T-helper 22 cell (primary cell): ENCODE measurements at places on chromosomes 7 and 10.

DNA sequence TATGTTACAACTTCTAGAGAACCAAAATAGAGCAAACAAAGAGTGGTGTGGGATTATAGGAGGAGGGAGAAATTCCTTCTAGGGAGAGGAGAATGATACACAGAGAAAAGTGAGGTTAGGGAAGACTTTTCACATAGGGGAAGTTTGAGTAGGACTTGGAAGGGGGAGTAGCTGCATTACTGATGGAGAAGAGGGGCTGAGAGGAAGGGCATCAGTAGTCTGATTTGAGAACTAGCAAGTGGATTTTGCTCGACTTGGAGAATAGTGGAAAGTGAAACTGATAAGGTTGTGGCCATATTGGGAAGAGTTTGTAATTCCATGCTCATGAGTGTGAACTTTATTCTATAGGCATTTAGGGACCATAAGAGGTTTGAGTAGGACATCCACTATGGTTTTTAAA lies 6.1 kb downstream of the NRF1 start:
- DNase-seq, result no peak

- DNase-seq, result no peak
Measured at GRCh38 chr7:83005410-83005809, 157.3 kb downstream of the PCLO start.

DNA sequence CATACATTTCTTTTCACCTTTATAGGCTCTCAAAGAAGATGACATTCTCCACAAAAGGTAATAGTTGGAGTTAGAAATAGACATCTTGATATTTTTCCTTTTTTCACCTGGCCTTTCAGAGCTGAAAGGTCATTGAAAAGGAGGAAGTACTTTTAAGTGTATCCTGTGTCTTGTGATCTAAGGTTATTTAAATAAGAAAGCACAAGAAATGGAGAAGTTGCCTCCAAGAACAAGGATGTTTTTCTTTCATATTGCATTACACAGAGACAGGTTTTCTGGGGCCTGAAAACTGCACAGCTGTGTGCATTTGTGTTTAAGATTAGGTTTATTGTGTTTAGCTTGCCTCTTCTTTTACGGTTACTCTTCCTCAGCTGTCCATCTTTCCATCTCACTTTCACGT lies 103.4 kb upstream of the SEMA3D start:
- DNase-seq, result no peak

GRCh38 chr7:157446322-157446721 lies 109.5 kb downstream of the DNAJB6 start:
- no peak for DNase-seq

GRCh38 chr7:7554649-7555575 lies 11.8 kb upstream of the MIOS start:
- DNase-seq, result no peak
